ENCODE measurements at places on chromosomes 3 and 15.

- DNase-seq: no peak
Measured at GRCh38 chr15:77630956-77631744, 1.6 kb downstream of the LINGO1 start.

- DNase-seq: no peak
Measured at GRCh38 chr3:97957617-97958311, 14.5 kb downstream of the RIOX2 start.

DNA sequence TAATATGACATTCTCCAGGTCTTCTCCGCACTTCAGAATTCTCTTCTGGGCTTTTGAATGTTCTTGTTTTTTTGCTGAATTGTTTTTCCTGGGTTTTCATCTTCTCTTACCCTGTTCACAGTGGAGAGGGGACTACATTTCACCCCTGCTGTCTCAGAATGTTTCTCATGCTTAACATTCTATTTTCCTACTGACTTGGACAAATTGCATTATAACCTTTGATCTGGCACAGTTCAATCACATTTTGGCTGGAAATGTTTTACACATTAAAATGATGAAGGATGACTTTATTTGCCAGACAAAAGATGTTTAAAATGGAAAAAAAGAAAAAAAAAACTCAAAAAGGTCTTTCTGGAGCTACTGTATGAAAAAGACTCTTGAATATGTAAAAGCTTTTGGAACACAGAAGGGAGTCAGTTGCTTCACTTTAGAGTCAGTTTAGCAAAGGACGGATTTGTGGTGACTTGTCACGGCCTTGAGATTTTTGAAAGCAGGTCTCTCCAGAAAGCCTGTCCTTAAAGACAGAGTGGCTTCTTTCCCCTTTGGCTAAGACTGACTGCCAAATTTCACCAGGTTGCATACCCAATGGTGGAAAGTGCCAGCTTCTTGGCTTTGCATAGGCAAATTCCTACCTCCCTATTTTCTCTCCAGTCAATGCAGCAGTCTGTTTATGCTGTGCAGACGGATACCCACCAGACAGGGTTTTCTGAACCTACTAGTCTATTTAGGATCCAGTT is 401.0 kb upstream of the TBL1XR1 start:
- DNase-seq: no peak

- DNase-seq: no peak
Measured at GRCh38 chr3:113271189-113271588, 59.8 kb downstream of the BOC start.

- DNase-seq: no peak
Measured at GRCh38 chr15:70783610-70784022, 20.3 kb upstream of the UACA start.

DNA sequence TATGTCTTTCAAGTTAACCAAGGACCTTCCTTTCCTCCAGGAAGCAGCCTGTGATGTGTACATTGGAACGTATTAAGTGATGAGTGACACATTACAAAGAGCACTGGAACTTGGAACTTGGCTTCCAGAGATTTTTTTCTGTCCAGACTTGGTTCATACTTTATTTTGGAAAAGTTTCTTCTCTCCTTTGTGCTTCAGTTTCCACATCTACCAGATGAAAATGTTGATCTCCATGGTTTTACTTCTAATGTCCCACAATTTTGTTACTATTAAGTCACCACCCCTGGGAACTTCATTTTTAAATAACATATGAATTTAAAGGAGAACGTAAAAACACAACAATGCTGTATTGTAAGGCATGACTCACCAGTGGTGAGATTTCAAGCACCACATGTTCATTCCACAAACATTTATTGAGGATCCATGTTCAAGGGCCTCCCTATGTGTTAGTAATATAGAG is 290.7 kb upstream of the LMCD1 start:
- DNase-seq: no peak

DNA sequence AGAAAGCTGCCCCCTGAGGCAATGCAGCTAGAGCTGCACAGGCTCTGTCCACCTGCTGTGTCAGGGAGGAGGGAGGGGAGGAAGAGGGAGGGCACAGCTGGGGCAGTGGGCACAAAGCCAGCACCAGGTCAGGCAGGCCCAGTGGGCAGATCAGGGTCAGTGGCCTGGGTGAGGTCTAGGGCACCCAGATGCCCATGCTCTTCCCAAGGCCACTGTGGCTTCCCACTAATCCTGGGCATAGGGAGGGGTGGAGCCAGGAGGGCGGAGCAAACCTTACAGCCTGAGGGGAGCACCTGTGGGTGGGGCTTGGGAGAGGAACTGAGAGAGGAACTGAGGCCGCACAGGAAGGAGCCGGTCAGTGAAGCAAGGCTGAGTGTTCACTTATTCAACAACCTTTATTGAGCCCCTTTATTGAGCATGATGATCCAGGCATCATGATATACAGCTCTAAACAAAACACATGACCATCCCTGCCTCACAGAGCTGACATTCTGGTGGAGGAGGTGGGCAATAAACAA is 55.0 kb downstream of the RHCG start:
- no peak for DNase-seq
